Subcutaneous adipose tissue (tissue), 4 donors: ENCODE measurements at places on chromosomes 12 and 14. TPM values are rescaled to one million over a fixed set of nuclear protein-coding genes. Genes with fewer than 3 reads are reported as not detected.

OR11H7 gene
- total RNA-seq = not detected

ADCY4 gene
- total RNA-seq = 16.5 TPM

NOPCHAP1 gene
- total RNA-seq = 3.9 TPM

C12orf50 gene
- not detected for total RNA-seq

SMIM41 gene
- not detected for total RNA-seq

TCL1B gene
- not detected for total RNA-seq

CCDC197 gene
- total RNA-seq = not detected

KLRC4 gene
- not detected for total RNA-seq

MGAT4C gene
- 0.16 TPM for total RNA-seq

ADIPOR2 gene
- 69.4 TPM for total RNA-seq

TECPR2 gene
- 15.4 TPM for total RNA-seq

TMTC1 gene
- total RNA-seq = 99.6 TPM

HOXC4 gene
- 1.1 TPM for total RNA-seq

NR2C1 gene
- 101 TPM for total RNA-seq

TAS2R42 gene
- total RNA-seq = not detected

RIN3 gene
- 15.1 TPM for total RNA-seq

RHEBL1 gene
- 0.88 TPM for total RNA-seq

ARHGEF25 gene
- total RNA-seq = 8.6 TPM

EML1 gene
- 57.5 TPM for total RNA-seq

CCDC60 gene
- not detected for total RNA-seq

PIP4P1 gene
- 15.8 TPM for total RNA-seq

PTCSC3 gene
- not detected for total RNA-seq

RFX4 gene
- not detected for total RNA-seq

TMEM116 gene
- 10.5 TPM for total RNA-seq

CFAP54 gene
- 0.33 TPM for total RNA-seq

KLRC3 gene
- total RNA-seq = not detected
